ENCODE measurements at places on chromosomes 5 and 9.

DNA sequence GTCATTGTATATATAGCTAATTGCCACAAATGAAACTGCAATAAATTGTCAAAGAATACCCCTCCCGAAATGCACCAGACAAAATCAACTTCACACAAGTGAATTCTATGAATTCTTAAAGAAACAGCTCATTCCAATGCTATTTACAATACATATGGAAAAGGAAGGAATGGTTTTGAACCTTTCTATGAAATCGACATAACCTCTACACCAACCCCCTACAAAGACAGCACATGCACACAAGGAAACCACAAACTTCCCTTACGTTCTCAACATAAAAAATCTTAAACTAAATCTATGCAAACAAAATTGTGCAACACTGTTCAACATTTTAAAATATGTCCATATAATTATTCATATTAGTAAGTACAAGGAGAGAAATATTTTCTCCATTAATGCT is 39.2 kb downstream of the MARCHF11 start:
- DNase-seq: no peak

GRCh38 chr5:176573564-176574296 is 24.6 kb downstream of the CDHR2 start:
- DNase-seq: peak; percentile 29

GRCh38 chr9:120574473-120574872 is 5.5 kb downstream of the CDK5RAP2 start:
- DNase-seq: no peak

DNA sequence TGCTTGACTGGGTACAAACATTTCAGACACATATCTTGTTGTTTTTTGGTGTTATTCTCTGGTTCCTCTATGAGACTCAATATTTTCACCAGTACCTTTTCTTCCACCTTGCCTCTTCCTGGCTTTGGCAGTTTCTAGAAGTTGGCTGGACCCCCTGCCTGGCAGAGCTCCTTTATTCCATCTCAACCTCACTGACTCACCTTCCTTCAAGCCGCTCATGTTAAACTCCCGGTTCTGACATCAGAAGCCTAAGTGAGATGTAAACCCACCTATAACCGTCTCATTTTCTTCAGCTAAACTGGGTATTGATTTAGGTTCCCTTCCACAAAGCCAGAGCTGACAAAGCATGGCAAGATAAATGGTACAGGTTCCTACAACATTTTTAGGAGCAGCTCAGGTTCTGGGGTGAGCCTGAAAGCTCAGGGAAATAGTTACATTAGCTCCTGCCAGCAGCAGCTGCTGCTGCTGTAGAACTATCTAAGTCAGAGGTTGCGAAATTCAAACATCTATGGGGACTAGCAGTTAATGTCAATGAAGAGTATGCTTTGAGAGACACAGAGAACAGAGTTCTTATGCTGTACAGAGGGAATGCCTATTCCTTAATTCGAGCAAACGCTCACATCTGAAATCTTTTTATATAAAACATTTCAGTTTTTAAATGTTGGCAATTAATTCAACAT is 197.1 kb upstream of the NR3C1 start:
- no peak for DNase-seq

- no peak for DNase-seq
Observed at GRCh38 chr9:14936491-14936890, 26.3 kb upstream of the FREM1 start.

DNA sequence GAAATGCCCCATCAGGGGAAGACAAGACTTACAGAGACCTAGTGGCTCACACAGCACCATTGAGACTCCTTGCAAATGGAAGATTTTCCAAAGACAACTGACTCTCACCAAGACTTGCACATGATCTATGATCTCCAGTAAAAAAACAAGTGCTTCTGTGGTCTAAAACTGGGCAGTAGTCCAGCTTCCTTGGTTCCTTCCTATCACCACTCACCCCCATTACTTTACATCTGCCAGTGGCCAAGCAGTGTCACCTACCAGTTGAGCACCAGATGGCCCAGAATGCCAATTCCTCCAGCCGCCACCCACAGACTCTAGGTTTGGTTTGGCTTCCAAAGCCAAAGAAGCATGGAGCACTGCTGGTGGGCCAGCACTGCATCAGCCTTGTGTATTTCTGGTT is 47.7 kb downstream of the SH3TC2 start:
- DNase-seq: no peak

GRCh38 chr9:134683714-134684374 is 42.2 kb downstream of the COL5A1 start:
- DNase-seq: no peak

- no peak for DNase-seq
Observed at GRCh38 chr5:154107756-154108155, 69.0 kb downstream of the MFAP3 start.

- DNase-seq: no peak
Observed at GRCh38 chr5:173637340-173637739, 20.9 kb upstream of the BOD1 start.

DNA sequence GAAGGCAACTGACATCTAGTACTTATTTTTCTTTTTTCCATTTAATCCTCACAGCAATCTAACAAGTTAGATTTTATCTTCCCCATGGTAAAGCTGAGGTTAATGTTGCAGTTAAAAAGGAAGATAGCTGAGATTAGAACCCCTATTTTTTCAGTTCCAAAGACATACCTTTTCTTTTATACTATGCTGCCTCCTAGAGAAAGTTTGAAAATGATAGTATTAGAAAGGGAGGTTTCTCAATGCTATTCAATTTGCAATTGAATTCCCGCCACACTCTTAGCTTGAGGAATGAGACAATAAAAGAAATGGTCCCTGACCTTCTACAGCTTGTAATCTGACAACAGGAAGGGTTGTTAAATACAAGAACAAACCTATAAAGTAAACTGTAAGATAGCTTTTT is 195.9 kb upstream of the TRIM32 start:
- DNase-seq: no peak

DNA sequence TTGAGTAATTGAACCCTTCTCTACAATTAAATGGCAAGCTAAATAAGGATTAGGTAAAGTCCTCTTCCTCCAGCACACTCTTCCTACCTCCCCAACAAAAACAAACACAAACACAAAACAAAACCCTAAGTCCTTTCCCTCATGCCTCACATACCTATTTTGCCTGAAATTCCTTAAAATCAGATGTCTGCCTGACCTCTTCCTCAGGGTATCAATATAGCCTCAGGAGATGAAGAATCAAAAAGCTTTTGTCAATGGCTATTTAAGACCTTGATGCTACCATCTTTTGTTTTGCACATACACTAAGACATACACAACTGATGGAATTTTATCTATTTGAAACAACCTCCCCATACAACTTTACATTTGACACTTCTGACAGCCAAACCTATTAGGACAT is 75.1 kb downstream of the TUSC1 start:
- DNase-seq: no peak

GRCh38 chr5:163564321-163564938 is 59.0 kb downstream of the MAT2B start:
- peak; percentile 63 for DNase-seq

- DNase-seq: no peak
Observed at GRCh38 chr9:124322618-124323432, 65.1 kb downstream of the NEK6 start.

DNA sequence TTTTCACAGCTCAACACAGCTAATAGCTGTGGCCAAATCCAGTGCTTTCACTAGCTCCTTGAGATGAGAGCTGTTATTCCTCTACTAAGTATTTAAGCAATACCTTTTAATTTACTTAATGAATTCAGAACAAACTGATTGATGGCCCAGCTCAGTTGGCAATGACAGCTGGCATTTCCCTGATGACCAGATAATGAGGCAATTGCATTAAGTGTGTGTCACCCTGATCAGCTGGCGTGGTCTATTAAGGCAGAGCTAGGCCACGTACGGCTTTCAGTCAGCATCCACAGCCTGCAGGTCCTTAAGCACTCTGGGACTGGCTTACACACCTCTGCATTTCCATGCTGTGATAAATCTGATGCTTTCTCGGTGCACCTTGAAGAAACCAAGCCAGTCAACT is 34.4 kb downstream of the TTLL11 start:
- no peak for DNase-seq

GRCh38 chr5:3194684-3195083 is 400.9 kb upstream of the IRX1 start:
- no peak for DNase-seq

- DNase-seq: no peak
Observed at GRCh38 chr5:132289097-132289496, 5.1 kb upstream of the SLC22A4 start.

All from amygdala (tissue), 56 donors.